T-helper 2 cell treated with Interferon-gamma antibody and Interleukin-4, amounts not matched to agents 5 μg/mL and 100 μg/mL, for 36 hours (primary cell): ENCODE measurements at places on chromosomes 6 and 20.

DNA sequence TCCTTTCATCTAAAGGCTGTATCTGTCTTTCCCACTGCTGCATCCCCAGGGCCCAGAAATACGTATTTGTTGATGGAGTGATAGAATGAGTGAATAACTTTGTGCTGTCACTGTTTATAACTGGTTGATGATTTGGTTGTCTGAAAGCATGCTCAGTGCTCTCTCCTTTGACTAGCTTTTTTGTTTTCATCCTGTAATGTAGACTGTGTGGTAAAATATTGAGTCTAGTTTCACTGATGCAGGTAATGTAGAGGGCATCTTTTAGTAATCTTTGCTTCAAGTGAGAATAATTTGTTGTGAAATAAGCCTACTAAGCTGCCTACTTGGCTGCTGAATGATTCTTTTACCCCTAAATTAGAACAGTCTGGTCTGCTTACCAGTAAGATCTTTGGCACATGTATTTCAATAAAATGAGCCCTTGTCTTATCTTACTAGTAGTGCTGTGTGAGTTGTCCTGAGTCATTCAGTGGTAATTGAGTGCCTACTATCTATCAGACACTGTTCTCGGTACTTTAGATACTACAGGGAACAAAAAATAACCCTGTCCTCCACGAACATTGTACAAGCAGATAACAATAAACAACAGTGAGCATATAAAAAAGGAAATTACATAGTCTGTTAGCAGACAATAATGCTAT lies 39.9 kb downstream of the MAPK14 start:
- no peak for DNase-seq

DNA sequence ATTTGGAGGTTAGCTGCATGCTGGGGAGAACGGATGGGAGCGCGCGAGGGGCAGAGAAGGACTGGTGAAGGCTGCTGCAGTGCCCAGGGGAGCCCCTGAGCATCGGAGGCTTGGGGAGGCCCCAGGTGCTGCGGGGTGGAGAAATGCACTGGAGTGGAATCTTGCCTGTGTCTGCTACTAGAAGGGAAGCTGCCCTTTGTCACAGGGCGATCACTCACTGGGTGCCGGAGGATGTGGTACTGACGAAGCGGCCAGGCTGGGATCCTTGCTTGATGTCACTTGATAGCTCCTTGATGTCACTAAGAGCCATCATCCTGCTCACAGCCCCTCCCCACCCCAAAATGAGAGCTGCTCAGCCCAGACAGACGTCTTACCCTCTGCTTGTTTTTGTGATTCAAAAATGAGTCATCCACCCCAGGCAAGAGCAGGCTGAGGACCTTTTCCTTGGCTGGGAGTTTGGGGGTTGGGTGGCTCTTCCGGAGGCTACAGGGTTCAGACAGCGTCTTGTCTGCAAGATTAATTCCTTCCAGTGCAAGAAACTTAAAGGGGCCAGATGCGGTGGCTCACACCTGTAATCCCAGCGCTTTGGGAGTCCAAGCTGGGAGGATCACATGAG lies 62.6 kb upstream of the PMEPA1 start:
- DNase-seq = peak; percentile 22

DNA sequence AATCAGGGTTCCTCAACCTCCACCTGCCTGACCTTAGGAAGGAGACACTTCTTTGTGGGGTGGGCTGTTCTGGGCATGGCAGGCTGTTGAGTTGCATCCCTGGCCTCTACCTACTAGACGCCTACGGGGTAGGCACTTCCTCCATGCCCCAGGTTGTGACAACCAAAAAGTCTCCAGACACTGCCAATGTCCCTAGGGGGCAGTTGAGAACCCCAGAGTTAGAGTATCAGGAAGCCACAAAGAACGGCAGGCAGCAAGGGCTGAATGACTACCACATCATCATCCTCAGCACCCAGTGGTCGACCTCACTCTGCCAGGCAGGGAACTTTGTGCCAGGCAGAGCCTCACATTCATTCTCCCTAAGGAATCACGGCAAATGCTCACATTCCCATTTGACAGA lies 21.5 kb downstream of the PMEPA1 start:
- no peak for DNase-seq

- no peak for DNase-seq
These were observed 403.7 kb downstream of the CDH26 start for GRCh38 chr20:60361761-60362395.

DNA sequence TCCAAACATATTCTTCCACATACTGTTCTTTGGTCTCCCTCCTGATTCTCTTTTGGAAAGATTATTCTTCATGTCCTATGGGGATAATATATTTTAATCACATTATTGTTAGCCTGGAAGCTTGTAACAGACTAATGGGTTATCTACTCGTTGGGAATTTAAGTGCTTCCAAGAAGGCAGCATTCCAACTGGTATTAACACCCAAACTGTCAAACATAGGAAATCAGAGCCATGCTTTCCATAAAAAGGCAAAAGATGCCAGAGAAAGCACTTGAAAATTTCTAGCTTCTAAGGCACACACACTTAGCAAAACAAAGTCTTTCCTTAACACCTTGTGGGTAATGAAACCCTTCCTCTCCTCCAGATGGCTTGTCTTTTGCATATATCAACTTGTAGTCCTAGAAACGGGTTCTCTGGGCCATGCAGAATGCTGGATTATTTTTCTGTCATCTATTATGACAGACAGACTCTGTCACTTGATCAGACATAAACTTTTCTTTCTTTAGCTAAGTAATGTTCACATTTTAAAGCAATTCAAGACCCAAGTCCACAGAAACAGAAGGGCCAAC lies 41.5 kb downstream of the B4GALT5 start:
- DNase-seq = no peak

GRCh38 chr6:151900256-151900655 lies 92.8 kb downstream of the ESR1 start:
- DNase-seq = no peak

- no peak for DNase-seq
These were observed 26.5 kb downstream of the GLO1 start for GRCh38 chr6:38676236-38676973.

GRCh38 chr6:3284436-3284876 lies 25.7 kb downstream of the PSMG4 start:
- no peak for DNase-seq

GRCh38 chr6:85923013-85923430 lies 280.3 kb upstream of the SYNCRIP start:
- DNase-seq = no peak

DNA sequence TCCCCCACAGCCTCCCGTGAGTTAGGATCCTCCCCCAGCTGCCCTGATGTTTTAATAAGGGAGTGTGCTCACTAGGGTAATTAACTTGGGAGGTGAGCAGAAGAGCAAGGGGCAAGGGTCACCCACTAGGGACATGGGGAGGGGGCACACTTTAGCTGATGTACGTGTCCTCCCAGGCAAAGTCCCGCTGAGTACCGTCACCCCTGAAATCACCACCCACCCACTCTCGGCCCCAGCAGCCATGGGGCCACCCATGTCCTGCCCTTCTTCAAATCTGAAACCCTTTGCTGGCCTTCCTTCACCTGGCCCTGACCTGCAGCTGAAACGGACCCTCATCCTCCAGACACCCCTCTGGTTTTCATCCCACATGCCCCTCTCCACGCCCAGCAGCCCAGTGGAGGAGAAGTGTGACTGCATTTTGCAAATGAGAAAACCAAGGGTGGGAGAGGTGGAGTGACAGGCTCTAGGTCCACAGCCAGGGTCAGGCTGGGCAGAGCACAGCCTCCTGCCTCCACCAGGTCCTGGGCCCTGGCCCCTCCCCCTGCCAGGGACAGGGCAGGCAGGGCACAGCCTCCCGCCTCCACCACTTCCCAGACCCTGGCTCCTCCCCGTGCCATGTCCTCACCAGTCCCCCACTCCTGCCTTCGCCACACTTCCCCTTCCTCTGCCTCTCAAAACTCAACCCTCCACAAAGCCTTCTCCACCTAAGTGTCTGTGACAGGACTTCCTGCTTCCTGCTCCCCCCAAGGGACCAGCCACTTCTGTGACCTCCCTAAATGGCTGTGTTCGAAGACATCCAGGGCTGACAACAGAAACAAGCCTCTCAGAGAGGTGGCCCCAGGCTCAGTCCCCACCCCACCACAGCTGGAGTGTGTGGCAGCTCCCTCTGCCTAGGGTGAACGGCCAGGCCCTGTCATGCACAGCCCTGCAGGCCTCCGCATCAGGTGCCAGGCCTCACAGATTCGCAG lies 15.1 kb downstream of the ACSS1 start:
- DNase-seq = no peak

GRCh38 chr20:4546786-4547185 lies 174.9 kb upstream of the PRND start:
- no peak for DNase-seq

DNA sequence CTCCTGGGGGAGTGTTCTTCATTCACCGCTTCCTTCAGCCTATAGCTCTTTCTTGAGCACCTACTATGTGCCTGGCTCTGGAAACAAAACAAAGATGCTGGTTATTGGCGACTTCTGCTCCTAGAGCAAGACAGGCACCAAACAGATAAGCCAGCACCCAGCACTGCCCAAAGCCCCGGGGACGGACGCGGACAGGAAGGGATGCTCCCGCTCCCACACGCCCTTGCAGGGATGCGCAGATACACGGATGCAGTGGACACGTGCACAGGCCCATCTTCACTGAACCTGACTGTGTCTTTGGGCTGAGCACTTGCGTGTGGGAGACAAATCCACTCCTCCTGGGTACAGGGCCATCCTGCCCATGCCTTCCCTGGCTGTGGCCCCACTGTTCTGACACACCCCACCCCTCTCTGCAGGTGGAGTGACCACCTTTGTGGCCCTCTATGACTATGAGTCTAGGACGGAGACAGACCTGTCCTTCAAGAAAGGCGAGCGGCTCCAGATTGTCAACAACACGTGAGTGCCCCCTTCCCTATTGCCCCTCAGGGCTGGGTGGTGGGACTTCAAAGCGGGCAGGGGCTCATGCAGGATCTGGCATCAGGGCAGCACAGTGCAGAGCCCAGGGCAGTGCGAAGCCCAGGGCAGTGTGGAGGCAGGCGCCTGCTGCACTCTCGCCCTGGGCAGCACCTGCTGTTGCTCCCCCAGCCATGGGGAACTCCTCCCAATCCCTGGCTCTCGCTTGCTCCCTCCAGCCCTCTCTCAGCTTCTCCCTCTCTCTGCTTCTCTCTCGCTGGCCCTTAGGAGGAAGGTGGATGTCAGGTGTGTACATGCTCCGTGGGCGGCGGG lies 39.9 kb downstream of the SRC start:
- DNase-seq = no peak

DNA sequence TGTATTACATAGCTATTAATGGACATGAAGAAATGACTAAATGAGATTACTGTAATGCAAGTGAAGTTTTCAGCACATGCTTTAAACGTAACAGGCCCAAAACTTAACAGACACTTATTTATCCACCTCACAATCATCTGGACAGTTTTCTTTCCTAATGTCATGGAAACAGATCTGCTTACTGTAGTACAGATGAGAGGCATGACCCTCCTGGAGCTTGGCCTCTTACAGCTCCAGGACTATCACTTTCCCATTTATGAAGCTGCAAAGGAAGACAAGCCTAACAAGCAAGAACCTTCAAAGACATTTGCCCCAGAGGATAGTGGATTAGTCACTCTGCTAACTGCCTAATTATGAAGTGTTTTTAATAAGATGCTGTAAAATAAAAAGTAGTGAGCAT lies 419.3 kb downstream of the PHF3 start:
- no peak for DNase-seq

GRCh38 chr6:3696525-3697088 lies 54.9 kb downstream of the PXDC1 start:
- DNase-seq = no peak

DNA sequence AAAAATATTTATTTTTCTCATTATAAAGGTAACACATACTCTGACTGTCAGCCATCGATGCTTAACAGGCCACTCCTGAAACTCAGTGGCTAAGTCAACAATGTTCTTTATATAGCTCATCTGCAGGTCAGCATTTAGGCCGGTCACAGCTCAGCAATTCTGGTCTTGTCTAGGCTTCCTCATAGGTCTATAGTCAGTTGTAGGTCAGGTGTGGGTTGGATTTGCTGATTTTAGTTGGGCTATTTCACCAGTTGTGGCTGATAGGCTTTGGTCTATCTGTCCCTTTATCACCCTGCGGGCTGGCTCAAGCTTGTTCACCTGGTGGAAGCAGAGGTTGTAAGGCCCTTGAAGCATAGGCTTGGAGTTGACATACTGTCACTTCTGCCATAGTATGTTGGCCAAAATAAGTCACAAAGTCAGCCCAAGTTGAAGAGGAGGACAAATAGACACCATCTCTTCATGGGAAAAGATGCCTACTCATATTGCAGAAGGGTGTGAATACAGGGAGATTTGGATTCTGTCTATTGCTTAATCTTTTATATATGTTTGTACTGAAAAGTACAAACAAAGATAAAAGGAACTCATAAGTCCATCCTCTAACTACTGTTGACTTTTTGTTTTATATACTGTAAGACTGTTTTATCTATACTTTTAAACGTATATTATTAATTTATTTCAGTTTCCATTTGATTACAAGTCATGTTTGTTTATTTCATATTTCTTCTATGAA lies 75.0 kb downstream of the BCKDHB start:
- DNase-seq = no peak

GRCh38 chr20:47111576-47111975 lies 216.9 kb downstream of the EYA2 start:
- DNase-seq = no peak

- DNase-seq = no peak
These were observed 20.5 kb downstream of the JPH2 start for GRCh38 chr20:44166477-44166876.

DNA sequence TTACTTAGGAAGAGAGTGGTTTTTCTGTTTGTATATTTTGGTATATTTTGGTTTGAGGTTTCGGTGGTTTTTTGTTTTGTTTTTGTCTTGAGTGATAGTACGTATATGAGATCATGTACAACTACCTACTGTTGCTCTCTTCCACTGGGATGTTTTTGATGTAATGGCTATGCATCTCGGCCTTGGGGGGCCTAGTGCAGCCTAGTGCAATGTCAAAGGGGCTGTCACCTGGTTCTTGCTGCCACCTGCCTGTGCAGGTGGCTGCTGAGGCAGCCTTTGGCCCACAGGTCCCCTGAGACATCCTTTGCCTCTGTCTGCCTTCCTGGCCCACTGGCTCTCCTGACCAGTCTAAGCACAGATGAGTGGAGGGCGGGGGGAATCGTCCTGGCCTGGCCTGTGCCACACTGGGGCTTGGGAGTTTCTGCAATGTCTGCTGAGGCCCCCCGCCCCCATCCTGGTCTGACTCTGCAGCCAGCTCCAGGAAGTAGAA lies 546.6 kb downstream of the CD83 start:
- DNase-seq = peak; percentile 27

DNA sequence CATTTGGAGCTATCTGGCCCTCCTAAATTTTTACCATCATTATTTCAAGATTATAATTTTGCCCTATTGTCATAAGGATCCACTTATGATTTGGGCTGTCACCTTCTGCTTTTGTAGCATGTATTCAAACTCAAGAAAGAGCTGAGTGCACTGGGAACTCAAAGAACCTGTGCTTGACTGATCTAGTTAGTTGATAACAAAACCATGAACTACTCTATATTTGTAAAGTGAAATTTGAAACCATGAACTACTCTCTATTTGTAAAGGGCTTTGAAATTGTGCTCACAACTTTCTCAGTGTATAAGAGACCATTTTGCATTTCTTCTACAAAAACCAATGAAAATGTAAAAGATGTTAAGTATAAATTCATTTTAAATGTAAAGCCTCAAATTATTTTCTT lies 77.5 kb upstream of the POPDC3 start:
- no peak for DNase-seq

- no peak for DNase-seq
These were observed 223.6 kb downstream of the EYA2 start for GRCh38 chr20:47118206-47118605.

GRCh38 chr6:143210420-143210819 lies 149.7 kb downstream of the AIG1 start:
- DNase-seq = no peak
